ENCODE measurements at places on chromosomes 7 and 10. TPM values are rescaled to one million over a fixed set of nuclear protein-coding genes. Genes with fewer than 3 reads are reported as not detected.

The DMBT1 gene
- polyA plus RNA-seq = not detected

The FGFBP3 gene
- polyA plus RNA-seq = 3.3 TPM

The CTTNBP2 gene
- 5.0 TPM for polyA plus RNA-seq

The PCDH15 gene
- 12.4 TPM for polyA plus RNA-seq

The COL13A1 gene
- polyA plus RNA-seq = 22.0 TPM

The ATOH7 gene
- polyA plus RNA-seq = 1.6 TPM

The TMEM213 gene
- 37.8 TPM for polyA plus RNA-seq

GRCh38 chr10:101062232-101063049 lies 652 bp downstream of the KAZALD1 start:
- peak; percentile 35 for DNase-seq

DNA sequence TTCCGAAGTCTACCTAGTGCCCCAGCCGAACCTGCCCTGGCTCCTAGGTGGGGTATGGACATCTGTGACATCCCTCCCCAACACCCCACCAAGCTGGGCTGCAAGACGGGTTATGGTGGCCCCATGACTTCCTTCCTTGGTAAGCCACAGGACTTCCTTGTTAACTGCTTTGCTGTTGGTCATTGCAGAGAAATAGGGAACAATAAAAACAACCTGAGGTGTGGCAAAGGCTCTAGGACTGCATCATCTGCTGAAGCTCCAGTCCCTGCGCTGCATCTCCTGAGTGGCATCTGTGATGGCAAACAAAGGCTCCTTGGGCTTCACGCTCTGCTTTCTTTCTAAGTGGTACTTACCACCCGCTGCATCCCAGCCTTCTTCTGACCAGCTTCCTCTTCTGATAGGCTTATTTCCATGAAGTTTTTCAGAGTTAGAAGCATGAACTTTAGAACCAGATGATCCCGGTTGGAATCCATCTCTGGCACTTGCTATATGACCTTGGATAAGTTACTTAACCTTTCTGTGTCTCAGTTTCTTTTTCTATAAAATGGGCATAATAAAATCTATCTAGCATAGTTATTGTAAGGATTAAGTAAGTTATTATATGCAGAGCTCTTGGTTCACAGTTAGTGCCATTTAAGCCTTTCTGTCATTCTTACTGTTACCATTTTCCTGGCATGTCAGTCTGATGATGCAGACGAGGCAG lies 216.8 kb downstream of the RPS24 start:
- no peak for DNase-seq

DNA sequence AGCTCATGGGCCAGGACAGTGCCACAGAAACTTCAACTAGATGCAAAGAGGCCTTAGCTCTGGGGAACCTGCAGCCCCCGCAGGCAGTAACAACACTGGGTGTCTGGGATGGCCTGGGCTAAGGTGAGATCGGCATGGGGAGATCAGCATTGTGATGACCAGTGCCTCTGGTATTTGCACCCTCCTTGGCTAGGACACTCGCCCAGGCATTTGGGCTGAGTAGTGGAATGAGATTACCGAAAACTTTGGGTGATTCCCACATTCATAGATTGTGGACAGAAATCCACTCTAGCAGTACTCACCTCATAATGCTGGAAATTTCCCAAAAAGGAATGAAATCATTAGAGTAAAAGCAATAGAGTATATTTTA lies 70.6 kb upstream of the ZMIZ2 start:
- DNase-seq = no peak

DNA sequence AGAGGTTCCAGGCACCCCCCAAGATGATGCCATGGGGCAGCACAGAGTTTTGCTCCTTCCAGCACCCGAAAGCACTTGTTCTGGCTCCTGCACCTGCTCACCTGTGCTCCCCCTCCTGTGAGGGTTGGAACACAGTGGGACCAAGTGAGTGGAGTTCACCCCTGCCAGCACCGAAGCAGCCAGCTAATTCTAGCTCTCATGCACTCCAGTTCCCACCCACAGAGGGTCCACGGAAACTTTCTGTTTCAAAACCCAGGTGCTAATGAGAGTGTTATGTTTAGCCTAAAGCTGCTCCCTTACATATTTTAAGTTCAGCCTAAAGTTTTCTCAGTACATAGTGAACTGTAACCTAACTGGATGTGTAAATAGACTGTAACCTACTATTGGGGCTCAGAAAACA lies 42.6 kb upstream of the SLC35G1 start:
- no peak for DNase-seq

DNA sequence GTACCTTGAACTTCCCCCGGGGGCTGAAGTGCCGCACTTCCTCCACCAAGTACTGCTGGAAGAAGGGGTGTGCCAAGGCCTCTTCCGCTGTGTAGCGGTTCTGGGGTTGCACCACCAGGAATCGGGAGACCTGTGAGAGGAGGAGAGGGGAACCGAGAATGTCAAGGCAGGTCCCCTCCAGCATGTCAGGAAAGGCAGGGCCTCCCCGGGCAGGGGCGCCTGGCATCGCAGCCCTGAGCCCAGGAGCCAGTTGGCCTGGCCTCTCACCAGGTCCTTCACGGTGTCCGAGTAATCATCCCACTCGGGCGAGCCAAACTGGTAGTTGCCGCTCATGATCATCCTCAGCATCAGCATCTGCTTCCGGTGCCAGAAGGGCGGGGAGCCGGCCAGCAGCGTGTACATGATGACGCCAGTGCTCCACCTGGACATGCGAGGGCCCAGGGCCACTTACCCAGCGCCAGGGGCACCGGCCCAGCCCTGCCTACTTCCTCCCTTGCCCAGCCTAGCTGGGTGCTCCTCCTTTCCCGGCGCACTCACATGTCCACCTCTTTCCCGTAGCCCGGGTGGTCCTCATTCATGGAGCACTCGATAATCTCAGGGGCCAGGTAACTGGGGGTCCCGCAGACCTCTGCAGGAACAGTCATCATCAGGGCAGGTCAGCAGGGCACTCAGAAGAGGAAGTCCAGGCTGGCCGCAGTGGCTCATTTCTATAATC lies 11.0 kb downstream of the PHKG1 start:
- DNase-seq = no peak

- DNase-seq = no peak
These were observed 61.6 kb downstream of the COBL start for GRCh38 chr7:51255036-51255435.

Measured in left renal pelvis (tissue), 4 donors.